ENCODE measurements at places on chromosomes 7 and 10.

DNA sequence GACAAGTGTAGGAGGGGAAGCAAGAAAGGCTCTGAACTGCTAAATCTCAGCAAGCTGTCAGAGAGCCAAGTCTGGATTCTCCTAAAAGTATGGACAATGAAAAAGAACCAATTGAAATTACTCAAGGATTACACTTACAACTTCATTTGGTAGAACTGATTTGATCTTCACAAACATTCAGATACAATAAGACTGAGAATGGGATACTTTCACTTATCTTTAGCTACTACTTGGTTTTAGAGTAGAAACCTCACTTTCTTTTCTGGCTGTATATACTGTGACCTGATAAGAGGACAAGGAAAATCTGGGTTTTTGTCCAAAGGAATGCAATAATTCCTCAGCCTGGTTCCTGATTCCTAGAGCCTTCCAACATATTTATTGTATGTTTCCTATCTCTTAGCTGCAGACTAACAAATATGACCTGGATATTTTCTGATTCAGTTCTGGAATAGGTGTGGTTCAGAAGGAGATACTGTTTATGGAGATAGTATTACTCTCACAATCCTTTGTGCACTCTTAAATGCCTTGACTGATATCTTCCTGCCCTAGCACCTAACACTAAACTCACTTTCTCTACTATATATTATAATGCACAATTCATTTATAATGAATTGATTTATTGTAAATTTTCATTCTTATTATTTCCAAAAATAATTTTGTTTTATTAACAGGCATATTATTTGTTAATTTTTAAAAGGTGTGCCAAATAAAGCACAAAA, 7.3 kb downstream of the SEMA3A start:
- no peak for DNase-seq

DNA sequence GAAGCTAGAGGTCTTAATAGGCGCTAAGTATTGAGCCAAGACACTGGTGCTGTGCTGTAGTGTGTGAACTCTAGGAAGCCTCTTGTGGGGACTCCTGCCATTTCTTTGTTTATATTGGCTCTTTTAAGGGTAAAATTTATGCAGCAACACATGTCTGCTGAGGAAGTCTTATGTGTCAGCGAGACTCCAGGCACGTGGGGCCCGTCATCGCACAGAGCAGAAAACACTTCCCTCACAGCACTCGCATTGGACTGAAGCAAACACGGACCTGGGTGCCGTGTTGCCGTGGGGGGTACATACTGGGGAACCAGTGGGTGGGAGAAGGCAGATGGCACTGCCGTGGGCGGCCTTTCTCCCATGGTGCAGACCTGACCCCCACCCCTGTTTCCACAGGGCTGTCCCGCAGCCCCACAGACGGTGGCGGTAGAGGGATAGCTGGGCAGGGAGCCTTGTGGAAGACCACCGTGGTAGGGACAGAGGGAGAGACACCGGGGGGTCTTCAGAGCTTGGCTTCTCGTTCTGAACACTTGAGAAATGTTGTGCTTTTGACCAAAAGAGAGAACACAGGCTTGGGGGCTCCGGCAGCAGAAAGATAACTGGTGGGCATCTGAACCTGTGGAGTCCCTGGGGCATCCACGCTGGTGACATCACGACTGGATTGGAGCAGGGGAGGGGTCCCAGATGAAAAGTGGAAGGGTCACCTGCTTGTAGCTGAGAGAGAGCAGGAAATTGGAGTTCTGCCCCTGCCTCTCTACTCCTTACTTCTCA, 284.7 kb upstream of the SHH start:
- DNase-seq: no peak

GRCh38 chr7:42338916-42339540, 102.0 kb upstream of the GLI3 start:
- no peak for DNase-seq

- no peak for DNase-seq
Measured at GRCh38 chr7:113698556-113699220, 220.1 kb downstream of the PPP1R3A start.

DNA sequence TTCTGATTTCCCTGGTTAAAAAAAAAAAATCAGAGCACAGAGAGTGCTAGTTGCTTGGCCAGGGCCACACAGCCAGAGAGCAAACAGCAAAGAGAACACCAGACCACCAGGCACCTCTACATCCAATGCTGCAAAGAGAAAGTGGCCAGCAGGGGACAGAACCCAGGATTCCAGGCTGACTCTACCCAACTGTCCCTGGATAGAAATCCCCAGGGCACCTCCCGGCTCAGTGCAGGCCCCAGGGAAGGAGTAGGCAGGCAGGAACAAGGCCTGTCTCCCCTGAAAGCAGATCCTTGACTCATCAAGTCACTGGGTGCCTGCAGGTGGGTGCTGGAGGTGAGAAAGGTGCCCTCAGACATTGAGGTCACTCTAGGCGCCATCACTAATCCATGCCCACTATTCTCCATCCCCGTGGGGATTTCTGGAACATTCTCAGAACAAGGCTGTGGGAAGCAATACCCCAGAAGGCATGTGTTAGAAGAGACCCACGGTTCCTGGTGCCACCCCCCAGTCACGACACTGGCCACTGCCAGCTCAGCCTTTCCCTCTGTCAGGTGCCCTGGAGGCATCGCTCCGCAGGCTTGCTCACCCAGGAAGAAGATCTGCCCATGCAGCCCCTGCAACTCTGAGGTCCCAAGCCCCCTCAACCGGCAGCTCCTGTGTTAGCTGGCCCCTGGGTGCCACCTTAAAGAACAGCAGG, 154.8 kb downstream of the GRID1 start:
- DNase-seq: no peak

DNA sequence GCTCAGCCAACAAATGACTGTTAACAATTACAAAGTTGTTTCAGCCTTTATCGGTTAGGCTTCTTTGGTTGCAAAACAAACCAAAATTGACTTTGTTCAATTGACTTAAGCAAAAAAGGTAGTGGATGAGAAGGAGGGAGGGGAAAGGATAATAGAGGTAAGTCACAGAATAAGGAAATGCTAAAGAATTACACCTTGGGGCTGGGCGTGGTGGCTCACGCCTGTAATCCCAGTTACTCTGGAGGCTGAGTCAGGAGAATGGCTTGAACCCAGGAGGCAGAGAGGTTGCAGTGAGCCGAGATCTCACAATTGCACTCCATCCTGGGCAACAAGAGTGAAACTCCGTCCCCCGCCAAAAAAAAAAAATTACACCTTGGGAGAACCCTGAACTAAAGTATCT, 41.4 kb downstream of the AHCYL2 start:
- DNase-seq: no peak

DNA sequence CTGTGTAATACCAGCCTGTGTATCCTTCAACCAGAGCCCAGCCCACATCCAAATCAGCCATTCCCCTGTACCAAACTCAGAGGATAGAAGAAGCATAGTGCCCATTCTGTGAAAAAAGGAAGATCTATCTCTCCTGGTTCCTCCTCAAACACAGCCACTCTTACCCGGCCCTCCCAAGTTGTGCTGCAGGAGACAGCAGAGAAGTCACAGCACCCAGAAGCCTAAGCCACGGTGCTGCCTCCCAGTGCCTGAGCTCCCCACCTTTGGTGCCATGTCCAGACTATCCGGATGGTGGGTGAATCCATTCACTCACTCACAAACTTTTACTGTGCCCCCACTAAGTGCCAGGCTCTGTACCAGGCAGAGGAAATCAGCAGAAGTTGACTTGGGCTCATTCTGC, 166.0 kb upstream of the ZMIZ1 start:
- DNase-seq: no peak
